ENCODE measurements at places on chromosomes 7 and 10. TPM values are rescaled to one million over a fixed set of nuclear protein-coding genes. Genes with fewer than 3 reads are reported as not detected.
A peak's percentile ranks its signal among the peaks of the same experiment; 100 is the strongest.

OR2A7 gene
- total RNA-seq: 1.1 TPM

BTBD16 gene
- not detected for total RNA-seq

HK1 gene
- 99.6 TPM for total RNA-seq

DNAH11 gene
- under 0.01 TPM for total RNA-seq

KAZALD1 gene
- 30.1 TPM for total RNA-seq

HMX3 gene
- not detected for total RNA-seq

GRB10 gene
- total RNA-seq: 69.5 TPM

PIP gene
- total RNA-seq: not detected

FKBP6 gene
- total RNA-seq: not detected

DNA sequence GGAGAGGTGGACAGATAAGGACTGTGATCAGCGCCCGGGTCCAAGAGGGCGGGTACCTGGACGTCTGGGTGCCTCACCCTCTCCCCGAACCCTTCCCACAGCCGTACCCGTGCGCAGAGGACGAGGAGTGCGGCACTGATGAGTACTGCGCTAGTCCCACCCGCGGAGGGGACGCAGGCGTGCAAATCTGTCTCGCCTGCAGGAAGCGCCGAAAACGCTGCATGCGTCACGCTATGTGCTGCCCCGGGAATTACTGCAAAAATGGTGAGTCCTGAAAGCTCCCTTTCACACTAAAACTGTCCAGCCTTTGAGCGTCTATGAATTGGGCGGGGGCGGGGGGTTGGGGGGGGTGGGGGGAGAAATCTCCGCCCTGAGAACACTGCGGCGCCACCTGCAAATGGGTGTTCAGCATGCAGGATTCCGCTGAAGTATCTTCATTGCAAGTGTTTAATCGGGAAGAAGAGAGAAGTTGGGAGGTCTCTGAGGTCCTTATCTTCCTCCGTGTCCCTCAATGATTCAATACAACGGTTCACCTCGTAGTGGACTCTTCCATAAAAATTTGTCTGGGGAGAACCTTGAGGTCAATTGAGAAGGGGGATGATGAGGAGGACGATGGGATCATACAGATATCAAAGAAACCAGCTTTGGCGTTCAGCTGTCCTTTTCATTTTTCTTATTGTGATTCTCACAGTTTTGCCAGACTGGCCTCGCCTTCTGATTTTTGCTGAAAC, 906 bp downstream of the DKK1 start:
- peak; percentile 76 for DNase-seq
- no peaks in the 10 kb centered on the region for H3K27me3 ChIP-seq
- H3K4me1 ChIP-seq: peaks cover 44% of the 10 kb centered on the region
- H3K27ac ChIP-seq: peak overlapping the region; percentile 90

DNA sequence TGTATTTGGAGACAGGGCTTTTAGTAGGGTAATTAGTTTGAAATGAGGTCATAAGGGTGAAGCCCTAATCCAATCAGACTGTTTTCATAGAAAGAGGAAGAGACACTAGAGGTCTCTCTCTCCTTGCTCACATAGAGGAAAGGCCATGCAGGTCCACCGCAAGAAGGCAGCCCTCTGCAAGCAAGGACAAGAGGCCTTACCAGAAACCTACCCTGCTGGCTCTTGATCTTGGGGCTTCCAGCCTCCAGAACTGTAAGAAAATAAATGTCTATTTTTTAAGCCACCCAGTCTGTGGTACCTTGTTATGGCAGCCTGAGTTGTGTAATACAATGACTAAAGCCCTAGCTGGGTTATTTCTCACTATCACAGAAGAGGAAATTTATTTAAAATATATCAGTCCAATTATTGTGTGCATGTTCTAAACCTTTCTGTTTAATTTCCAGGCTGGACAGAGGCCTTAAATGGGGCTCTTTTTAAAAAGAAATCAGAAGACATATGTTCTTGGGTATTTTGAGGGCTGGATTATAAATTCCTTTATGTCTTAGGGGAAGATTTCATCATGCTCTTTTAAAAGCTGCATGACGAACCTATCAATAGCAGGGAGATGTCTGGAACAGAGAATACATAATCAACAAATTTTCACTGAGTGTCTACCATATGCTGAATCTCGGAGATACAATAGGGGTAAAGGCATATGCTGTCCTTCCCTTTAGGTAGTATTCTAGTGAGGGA, 12.9 kb upstream of the TMEM26 start:
- H3K27me3 ChIP-seq: no peaks in the 10 kb centered on the region
- DNase-seq: no peak
- no peak overlapping the region for H3K27ac ChIP-seq
- H3K4me1 ChIP-seq: peaks cover 32% of the 10 kb centered on the region

GRCh38 chr10:6912424-6912823, 332.3 kb upstream of the PRKCQ start:
- H3K27ac ChIP-seq: no peak overlapping the region
- H3K4me3 ChIP-seq: no peak overlapping the region
- no peaks in the 10 kb centered on the region for H3K36me3 ChIP-seq
- H3K4me1 ChIP-seq: no peaks in the 10 kb centered on the region
- no peaks in the 10 kb centered on the region for H3K27me3 ChIP-seq

- H3K27ac ChIP-seq: no peak overlapping the region
- no peaks in the 10 kb centered on the region for H3K4me1 ChIP-seq
- no peak for DNase-seq
- no peak overlapping the region for H3K4me3 ChIP-seq
Observed at GRCh38 chr7:119918185-119918584, 354.8 kb upstream of the KCND2 start.

GRCh38 chr7:158387546-158387891, 200.1 kb downstream of the PTPRN2 start:
- H3K4me1 ChIP-seq: no peaks in the 10 kb centered on the region
- H3K27me3 ChIP-seq: no peaks in the 10 kb centered on the region
- DNase-seq: no peak
- H3K4me3 ChIP-seq: no peak overlapping the region
- H3K36me3 ChIP-seq: no peaks in the 10 kb centered on the region

- peaks cover 31% of the 10 kb centered on the region for H3K4me1 ChIP-seq
- no peaks in the 10 kb centered on the region for H3K27me3 ChIP-seq
- DNase-seq: peak; percentile 96
- no peak overlapping the region for H3K4me3 ChIP-seq
- H3K27ac ChIP-seq: peak overlapping the region; percentile 72
Observed at GRCh38 chr7:16739863-16740622, 13.5 kb upstream of the TSPAN13 start.

- H3K4me3 ChIP-seq: no peak overlapping the region
- peaks cover 13% of the 10 kb centered on the region for H3K27me3 ChIP-seq
- no peaks in the 10 kb centered on the region for H3K36me3 ChIP-seq
- H3K4me1 ChIP-seq: peaks cover 11% of the 10 kb centered on the region
Observed at GRCh38 chr10:114920459-114920858, 17.5 kb upstream of the TRUB1 start.

DNA sequence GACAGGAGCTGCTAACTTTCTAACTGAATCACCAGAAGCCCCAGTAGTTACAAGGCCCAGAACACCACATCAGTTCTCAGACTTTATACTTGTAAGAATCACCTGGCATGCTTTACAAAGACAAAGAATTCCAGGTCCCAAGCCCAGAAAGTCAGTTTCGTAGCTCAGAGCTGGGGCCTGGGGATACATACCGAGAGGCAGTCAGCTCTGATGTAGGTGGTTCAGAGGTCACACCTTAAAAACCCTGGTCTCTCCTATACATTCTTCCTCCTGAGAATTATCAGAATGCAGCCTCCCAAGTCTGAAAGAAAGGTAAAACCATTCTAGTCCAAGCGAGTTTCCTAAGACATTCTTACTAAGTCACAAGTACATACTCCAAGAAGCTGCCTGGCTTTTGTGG, 2.3 kb downstream of the GRB10 start:
- H3K36me3 ChIP-seq: no peaks in the 10 kb centered on the region
- H3K27ac ChIP-seq: no peak overlapping the region
- H3K27me3 ChIP-seq: no peaks in the 10 kb centered on the region
- no peak for DNase-seq

DNA sequence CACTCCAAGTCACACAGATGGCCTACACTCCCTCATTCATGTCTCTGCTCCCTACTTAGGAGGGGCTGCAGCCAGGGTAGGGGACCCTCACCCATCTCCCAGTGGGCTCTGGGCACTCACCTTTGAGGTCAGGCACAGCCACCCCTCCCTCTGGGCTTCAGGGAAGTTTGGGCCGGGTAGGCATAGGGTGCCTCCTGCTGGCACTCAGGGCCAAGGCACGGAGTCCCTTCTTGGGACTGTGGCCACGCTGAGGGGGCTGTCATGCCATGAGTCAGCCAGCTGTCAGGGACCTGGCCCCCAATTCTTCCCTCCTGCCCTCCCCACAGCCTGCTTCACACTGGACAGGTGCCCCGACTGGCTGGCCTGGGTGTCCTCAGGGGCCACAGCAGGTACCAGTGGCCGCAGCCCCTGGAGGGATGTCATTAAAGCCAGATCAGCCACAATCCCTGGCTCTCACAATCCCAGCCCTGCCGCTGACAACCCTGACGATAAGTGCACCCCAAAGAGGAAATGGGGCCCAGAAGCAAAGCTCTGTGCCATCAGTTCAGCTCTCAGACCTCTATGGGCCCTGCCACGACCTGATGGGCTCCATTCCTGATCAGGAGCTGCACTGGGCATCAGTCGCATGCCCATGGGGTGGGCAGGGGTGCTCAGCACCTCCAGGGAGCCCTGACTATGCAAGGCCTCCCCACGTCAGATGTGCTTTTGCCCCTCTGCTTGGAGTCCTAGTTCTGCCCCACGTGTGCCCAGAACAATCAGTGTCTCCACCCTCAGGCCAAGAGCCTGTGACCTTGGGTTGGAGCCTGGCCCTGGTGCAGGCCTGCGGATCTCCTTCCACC, 34.1 kb upstream of the RET start:
- H3K27me3 ChIP-seq: no peaks in the 10 kb centered on the region
- H3K27ac ChIP-seq: no peak overlapping the region
- no peaks in the 10 kb centered on the region for H3K36me3 ChIP-seq
- no peak overlapping the region for H3K4me3 ChIP-seq

- no peaks in the 10 kb centered on the region for H3K27me3 ChIP-seq
- no peak overlapping the region for H3K27ac ChIP-seq
- no peaks in the 10 kb centered on the region for H3K36me3 ChIP-seq
- DNase-seq: no peak
Observed at GRCh38 chr7:3995187-3995586, 686.9 kb upstream of the FOXK1 start.

DNA sequence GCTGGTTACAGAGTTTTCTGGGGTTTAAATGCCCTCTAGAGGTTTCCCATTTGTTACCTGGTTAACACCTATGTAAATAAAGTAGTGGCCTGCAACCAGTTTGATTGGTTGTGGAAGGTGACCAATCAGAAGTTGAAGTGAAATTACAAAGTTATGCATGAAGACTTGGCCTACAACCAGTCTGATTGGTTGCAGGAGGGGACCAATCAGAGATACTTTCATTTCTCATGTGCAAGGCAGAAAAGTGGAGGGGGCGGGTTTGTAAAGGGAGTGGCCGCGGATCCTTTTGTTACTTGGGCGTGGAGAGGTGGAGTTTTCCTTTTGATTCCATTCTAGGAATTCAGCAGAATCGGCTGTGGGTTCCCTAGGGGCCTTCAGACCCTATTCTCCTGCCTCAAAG, 80.8 kb downstream of the SEC23IP start:
- no peaks in the 10 kb centered on the region for H3K4me1 ChIP-seq
- no peak overlapping the region for H3K27ac ChIP-seq
- no peak for DNase-seq
- H3K27me3 ChIP-seq: no peaks in the 10 kb centered on the region
- H3K4me3 ChIP-seq: no peak overlapping the region
- H3K36me3 ChIP-seq: no peaks in the 10 kb centered on the region

- peak overlapping the region; percentile 97 for H3K4me3 ChIP-seq
- peaks cover 40% of the 10 kb centered on the region for H3K4me1 ChIP-seq
- H3K36me3 ChIP-seq: no peaks in the 10 kb centered on the region
- H3K27ac ChIP-seq: peak overlapping the region; percentile 100
- no peaks in the 10 kb centered on the region for H3K27me3 ChIP-seq
Observed at GRCh38 chr7:135664046-135664589, 1.8 kb downstream of the STMP1 start.

All from osteoblast (primary cell).